ENCODE measurements at places on chromosomes 11 and 22. TPM values are rescaled to one million over a fixed set of nuclear protein-coding genes. Genes with fewer than 3 reads are reported as not detected.

The C1QTNF5 gene
- not detected for total RNA-seq

DNA sequence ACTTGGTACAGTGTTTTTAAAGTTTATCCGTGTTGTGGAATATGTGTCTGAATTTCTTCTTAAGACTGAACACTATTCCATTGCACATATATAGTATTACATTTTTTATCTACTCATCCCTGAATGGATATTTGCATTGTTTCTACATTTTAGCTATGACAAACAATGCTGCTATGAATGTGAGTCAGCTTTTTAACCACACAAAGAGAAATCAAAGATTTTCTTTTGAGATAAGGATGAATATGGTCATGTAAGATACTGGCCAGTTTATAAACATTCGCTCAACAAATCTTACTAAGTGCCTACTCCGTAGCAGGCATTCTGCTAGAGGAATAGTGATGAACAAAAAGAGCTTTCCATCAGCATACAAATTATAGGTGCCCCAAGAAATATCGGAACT, 16.5 kb upstream of the OR9G4 start:
- DNase-seq, result no peak

DNA sequence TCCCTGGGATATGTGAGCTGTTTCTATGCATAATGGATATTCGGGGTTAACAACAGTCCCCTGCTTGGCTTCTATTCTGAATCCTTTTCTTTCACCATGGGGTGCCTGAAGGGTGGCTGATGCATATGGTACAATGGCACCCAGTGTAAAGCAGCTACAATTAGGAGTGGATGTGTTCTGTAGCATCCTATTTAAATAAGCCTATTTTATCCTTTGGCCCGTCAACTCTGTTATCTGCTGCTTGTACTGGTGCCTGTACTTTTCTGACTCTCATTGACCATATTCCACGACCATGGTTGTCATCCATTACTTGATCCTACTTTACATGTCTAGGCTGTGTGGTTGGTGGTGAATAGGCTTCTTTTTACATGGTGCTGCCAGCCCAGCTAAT, 1.3 kb downstream of the TUG1 start:
- DNase-seq, result no peak

The OR52I1 gene
- total RNA-seq, result not detected

- DNase-seq, result no peak
Observed at GRCh38 chr22:49827271-49827852, 311 bp downstream of the BRD1 start.

Data from activated T-helper 2 cell treated with anti-CD3 and anti-CD28 coated beads, Interferon-gamma antibody, Interleukin-2, Interleukin-4, amounts not matched to agents 10 μg/mL and 5 μg/mL and 100 μg/mL, durations not matched to agents 14 hours and 24 hours and 36 hours (primary cell).